ENCODE measurements at places on chromosomes 4 and X.

GRCh38 chr4:182380771-182381181, 137.6 kb downstream of the TENM3 start:
- no peak for DNase-seq

DNA sequence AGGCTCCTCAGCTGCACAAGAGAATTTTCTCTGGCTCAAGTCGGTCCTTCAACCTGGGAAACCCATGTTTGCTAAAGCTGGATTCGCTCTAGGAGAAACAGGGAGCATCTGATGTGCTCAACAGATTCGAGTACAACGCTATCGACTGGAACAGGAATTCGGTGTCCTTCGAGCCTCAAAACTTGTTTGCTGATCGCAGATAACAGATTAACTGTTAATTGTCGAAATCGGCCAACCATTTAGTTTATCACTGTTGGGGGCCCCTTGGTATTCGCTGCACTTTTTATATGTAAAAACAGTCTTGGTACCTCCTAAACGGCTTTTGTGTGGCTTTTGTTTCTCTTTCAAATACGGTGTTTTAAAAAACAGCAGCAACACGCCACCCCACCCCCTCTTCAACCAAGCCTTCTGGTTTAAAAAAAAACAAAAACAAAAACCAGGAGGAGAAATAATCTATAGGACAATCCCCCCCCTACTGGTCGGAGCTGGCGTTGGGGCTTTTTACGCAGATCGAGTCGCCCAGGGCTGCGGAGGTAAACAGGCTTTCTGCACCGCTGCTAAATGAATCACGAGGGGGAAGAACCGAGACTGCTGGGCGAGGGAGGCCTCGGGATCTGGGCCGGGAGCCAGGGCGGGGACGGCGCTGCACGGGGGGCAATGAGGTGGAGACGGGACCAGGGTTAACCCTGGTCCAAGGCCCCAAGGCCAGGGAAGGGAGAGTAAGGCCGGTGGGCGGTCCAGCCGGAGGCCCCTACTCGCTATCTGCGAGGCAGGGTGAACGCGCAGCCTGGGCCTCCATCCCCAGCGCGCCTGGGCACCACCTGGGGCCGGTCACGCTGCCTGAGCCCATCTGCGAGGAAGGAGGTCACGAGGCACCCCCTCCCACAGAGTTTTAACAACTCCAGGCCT, 71.7 kb upstream of the BCOR start:
- DNase-seq: peak; percentile 56

DNA sequence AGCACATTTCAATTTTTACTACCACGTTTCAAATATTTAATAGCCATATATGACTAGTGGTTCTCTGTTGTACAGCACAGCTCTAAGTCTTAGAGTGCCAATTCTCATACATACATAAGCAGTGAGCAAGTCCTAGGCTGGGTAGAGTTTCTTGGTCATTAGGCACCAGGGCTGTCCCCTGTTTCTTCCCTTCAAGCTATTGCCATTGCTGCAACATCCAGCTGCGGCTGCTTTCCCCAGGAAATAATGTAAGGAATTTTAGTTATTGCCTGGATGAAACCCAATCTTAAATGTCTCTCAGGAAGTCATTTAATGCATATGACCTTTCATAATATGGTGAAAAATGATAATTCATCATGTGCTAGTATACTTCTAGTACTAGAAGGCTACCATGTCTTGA, 74.1 kb upstream of the PPP3CA start:
- DNase-seq: no peak

DNA sequence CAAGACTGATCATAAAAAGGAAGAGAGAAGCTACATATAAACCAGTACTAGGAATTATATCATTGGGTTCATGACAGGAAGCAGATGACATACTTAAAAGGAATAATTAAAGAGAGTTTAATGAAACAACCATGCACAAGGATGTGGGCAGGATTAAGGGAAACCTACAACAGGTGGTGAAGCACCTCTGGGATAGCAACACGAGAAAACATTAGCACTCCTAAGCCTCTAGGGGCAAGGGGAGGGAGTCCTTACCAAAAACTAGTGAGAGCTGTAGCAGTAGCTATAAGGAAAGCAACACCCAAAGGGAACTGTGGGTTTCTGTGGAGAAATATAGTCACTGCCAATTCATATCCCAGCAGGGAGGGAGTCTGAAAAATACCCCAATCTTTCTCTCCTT, 7.2 kb upstream of the THOC2 start:
- no peak for DNase-seq

- no peak for DNase-seq
Observed at GRCh38 chr4:123824524-123824923, 427.9 kb downstream of the SPRY1 start.

DNA sequence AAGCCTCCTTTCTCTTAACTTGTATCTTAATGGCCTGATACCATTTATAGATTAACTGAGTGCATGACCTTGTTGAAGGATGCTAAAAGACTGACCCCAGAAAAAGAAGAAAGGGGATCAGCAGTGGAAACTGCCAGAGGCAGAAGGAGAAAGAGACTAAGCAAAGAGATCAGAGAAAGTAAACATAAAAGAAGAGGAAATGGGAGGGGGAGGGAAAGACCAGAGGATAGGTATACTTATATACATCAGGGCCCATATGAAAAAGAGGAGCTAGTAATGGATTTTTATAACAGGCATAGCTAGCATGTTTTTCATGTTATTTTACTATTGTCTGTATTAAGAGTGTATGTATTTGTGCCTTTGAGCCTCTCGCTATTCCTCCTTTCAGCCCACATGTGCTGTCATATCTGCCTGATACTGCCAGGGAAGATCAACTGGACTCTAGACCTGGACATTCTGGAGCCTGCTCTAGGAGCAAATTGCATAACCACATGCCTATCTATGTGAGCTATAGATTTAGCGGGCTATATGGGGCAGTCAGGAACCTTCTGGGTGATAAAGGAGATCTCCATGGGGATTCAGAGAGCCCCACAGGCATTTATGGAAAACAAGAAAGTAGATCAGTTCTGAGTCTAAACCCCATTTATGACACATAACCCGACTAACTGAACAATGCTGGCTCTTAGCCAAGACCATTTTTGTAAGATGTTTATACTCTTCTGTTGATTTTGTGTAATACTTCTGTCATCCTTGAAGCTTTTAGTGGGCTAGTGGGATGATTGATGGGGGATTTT, 13.4 kb upstream of the SNX12 start:
- DNase-seq: no peak

DNA sequence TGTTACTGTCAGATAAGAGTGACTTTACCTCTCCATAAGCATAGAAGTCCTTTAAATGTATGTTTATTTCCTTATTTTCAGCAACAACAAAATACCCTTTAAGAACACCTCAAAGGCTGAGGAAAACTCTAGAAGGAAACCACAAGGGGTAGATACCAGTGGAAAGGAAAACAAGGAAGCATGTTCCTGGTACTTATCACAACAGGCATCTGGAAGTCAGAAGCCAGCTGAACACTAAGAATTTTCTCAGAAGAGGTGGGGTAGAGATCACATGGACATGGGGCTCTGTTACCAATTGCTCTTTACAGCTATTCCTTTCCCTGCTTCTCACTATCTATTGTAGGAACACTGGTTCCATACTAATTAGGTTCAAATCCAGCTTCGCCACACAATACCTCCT, 51.5 kb upstream of the BEND2 start:
- no peak for DNase-seq

GRCh38 chr4:24042094-24042493, 152.2 kb upstream of the PPARGC1A start:
- no peak for DNase-seq

All from stimulated activated CD8-positive, alpha-beta memory T cell treated with anti-CD3 and anti-CD28 coated beads, Interleukin-4, amount 100 ng/mL, for 4 hours (primary cell).